Natural killer cell (primary cell): ENCODE measurements at places on chromosomes 5 and 9. TPM values are rescaled to one million over a fixed set of nuclear protein-coding genes. Genes with fewer than 3 reads are reported as not detected.

DNA sequence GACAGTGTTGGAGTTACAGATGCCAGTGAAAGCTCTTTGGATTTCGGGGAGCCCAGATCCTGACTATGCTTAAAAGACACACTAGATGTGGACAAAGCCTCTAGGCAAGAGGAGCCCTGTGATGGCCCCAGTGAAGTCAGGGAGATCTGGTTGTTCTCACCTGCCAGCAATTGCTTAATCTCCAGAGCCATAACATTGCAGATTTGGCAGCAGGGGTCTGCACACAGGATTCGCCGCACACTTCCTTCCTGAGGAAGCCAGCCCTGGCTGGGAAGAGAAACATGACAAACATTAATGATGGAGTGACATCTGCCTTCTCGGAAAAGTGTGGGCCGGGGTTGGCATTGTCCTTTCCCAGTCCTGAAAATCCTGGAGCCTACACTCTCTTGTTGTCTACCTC lies 65.2 kb upstream of the PHF24 start:
- H3K27ac ChIP-seq = no peak overlapping the region
- H3K4me3 ChIP-seq = no peak overlapping the region
- H3K4me1 ChIP-seq = no peaks in the 10 kb centered on the region
- H3K36me3 ChIP-seq = no peaks in the 10 kb centered on the region

DNA sequence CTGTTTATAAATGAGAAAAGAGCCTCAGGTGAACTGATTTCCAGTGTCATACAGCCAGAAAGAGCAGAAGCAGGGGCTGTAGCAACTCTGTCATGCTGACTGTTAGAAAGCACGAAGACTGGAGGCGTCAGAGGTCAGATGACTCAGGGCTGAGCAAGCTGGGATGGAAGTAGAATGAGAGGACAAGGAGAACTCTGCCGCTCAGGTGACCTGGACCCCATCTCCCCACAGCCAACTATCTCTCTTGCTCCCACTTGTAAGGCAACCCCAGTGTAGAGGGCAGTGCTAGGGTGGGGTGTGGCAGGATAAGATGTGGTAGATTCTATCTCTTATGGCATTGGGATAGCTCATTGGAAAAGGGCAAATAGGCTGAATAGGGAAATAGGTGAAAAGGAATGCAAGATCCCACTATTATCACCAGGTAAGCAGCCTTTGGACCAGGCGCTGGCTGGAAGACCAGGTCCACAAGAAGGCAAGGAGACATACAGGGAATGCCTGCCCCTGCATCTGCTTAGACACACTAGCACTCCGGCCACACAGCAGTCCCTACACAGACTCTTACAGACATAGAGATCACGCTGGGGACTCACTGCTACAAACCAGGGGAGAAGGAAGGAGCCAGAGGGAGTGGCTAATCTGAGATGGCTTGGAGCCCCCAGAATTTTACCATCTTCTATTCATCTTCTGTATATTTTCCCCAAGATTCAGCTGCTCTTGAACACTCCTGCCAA lies 21.2 kb upstream of the LOX start:
- H3K27ac ChIP-seq = no peak overlapping the region
- H3K27me3 ChIP-seq = no peaks in the 10 kb centered on the region
- H3K4me3 ChIP-seq = no peak overlapping the region
- no peak for DNase-seq
- H3K4me1 ChIP-seq = no peaks in the 10 kb centered on the region

DNA sequence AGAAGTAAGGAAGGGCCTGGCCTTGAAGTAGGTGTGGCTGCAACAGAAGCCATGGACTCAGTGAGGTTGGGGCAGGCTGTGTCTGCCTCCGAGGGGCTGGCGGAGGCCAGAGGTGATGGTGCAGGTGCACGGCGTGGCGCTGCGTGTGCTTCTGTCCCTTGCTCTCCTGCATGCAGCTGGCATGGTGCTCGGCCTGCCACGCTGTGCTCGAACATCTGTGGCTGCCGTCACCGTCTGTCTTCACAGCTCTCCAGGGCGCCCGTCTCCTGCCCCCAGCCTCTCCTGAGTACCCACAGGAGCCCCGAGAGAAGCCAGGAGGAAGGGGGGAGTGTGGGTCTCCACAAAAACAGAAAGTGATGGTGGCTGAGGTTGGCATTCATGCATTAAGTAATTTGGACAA lies 193.7 kb downstream of the CACNA1B start:
- DNase-seq = no peak
- H3K27me3 ChIP-seq = no peaks in the 10 kb centered on the region
- H3K4me1 ChIP-seq = no peaks in the 10 kb centered on the region
- no peak overlapping the region for H3K27ac ChIP-seq

GRCh38 chr5:108143581-108143980 lies 238.3 kb downstream of the FBXL17 start:
- H3K4me1 ChIP-seq = no peaks in the 10 kb centered on the region
- DNase-seq = no peak
- no peak overlapping the region for H3K27ac ChIP-seq
- no peak overlapping the region for H3K4me3 ChIP-seq

- H3K36me3 ChIP-seq = no peaks in the 10 kb centered on the region
- DNase-seq = no peak
- no peak overlapping the region for H3K27ac ChIP-seq
- H3K4me1 ChIP-seq = no peaks in the 10 kb centered on the region
These were observed 19.2 kb upstream of the ERBIN start for GRCh38 chr5:65907135-65907534.

DNA sequence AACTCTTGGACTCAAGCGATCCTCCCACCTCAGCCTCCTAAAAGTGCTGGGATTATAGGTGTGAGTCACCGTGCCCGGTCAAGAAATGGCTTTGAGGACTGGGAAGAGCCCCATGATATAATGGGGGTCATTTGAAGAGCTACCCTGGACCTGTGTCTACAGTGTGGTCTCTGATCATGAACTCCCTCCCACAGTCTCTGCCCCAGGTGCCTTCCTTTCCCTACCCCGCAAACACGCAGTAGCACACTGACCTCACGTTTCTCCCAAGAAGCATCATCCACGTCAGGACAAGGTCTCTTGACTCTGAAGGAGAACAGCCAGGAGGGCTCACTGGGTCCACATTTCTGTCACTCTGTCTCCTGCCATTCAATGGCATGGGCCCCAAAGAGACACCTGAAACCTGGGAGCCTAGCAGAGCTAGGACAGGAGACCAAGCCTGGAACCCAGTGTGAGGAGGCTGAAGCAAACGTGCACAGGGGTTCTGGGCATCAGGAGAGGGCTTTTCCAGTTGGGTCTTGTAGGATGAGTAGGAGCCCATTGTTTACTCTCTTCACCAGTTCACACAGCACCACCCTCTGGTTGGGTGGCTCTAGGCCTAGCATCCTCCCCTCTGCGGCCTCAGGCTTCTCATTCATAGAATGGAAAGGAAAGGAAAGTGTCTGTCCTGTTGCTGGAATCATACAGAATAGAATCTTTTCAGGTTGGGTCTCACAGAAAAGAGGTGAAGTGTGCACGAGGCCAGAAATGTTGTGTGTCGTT lies 23.0 kb downstream of the PRRX2 start:
- DNase-seq = no peak
- no peak overlapping the region for H3K27ac ChIP-seq
- H3K36me3 ChIP-seq = no peaks in the 10 kb centered on the region
- H3K4me3 ChIP-seq = no peak overlapping the region
- no peaks in the 10 kb centered on the region for H3K27me3 ChIP-seq

DNA sequence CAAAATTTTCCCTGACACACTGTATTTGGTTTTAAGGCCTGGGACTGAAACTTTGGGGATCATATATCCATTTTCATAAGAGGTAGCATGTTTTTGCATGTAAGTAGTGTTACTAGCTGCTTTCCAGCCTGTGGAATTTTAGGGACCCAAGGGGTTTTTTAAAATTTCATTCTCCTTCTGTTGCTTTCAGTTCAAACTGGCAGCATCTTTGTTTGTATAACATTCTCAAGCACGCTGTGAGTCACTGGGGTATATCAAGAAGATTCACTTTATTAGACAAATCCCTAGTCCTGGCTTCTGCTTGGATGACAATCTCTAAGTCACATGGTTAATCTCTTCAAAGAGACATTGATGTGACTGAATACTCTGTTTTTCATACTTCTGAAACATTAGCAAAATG lies 479.0 kb downstream of the CYLC2 start:
- no peak overlapping the region for H3K27ac ChIP-seq
- H3K4me1 ChIP-seq = no peaks in the 10 kb centered on the region
- H3K36me3 ChIP-seq = no peaks in the 10 kb centered on the region
- H3K4me3 ChIP-seq = no peak overlapping the region
- H3K27me3 ChIP-seq = no peaks in the 10 kb centered on the region

DNA sequence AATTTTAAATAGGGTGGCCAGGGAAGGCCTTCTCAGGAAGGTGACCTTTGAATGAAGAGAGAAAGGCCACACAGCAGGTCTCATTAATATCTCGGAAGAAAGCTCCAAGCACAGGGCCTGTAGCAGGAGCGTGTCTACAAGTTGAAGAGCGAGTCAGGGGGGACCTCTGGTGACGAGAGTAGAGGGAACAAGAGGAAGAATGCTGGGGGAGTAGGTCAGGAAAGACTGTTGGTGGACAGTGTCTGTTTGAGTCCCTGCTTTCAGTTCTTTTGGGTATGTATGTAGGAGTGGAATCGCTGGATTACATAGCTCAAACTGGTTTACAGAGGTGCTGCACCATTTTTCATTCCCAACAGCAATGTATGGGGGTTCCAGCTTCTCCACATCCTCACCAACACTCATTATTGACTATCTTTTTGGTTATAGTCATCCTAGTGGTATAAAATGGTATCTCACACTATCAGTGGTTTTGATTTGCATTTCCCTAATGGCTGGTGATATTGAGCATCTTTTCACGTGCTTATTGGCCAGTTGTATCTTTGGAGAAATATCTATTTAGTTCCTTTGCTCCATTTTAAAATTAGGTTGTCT lies 55.8 kb downstream of the NUP214 start:
- DNase-seq = peak; percentile 33
- peaks cover 5% of the 10 kb centered on the region for H3K4me1 ChIP-seq

DNA sequence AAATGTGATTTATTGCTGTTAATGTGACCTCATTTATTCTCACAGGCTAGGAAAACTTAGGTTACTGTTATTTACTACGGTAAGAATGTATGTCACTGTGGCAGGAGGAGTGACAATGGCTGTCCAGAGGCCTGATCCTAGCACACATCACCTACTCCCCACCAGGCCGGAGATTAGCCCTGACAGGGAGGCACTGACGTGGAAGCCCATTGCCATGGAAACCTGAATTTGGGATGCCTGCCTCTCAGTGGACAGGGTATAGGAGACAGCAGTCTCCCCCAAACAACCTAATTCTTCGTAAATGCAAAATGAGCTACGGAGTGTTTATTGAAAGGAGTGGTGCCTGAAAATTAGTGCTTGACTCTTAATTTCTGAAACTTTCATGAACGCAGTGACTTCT lies 87.6 kb upstream of the SMARCA2 start:
- no peaks in the 10 kb centered on the region for H3K4me1 ChIP-seq
- H3K4me3 ChIP-seq = no peak overlapping the region
- H3K27ac ChIP-seq = no peak overlapping the region
- H3K27me3 ChIP-seq = no peaks in the 10 kb centered on the region

GRCh38 chr5:164358531-164359259 lies 853.3 kb downstream of the MAT2B start:
- no peaks in the 10 kb centered on the region for H3K36me3 ChIP-seq
- no peak overlapping the region for H3K4me3 ChIP-seq
- DNase-seq = no peak
- no peak overlapping the region for H3K27ac ChIP-seq
- H3K4me1 ChIP-seq = no peaks in the 10 kb centered on the region
- H3K27me3 ChIP-seq = no peaks in the 10 kb centered on the region

DNA sequence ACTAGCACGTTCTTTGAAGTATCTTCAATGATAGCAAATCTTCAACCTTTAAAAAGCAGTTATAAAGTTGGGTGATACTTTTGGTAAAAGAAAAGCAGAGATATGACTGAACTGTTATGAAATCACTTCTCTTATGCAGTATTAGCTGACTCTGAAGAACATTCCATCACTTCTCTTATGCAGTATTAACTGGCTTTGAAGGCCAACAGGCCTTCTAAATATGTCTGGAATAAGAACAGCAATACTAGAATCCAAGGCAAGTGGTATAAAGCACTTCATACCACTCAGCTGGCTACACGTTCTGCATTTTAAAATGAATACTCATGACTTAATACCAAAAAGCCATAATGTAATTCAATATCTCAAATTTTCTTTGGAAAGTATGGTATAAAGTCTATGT lies 17.3 kb downstream of the SKIC3 start:
- no peak overlapping the region for H3K27ac ChIP-seq
- no peak for DNase-seq
- H3K36me3 ChIP-seq = peaks cover 72% of the 10 kb centered on the region
- no peaks in the 10 kb centered on the region for H3K27me3 ChIP-seq
- H3K4me1 ChIP-seq = no peaks in the 10 kb centered on the region

DNA sequence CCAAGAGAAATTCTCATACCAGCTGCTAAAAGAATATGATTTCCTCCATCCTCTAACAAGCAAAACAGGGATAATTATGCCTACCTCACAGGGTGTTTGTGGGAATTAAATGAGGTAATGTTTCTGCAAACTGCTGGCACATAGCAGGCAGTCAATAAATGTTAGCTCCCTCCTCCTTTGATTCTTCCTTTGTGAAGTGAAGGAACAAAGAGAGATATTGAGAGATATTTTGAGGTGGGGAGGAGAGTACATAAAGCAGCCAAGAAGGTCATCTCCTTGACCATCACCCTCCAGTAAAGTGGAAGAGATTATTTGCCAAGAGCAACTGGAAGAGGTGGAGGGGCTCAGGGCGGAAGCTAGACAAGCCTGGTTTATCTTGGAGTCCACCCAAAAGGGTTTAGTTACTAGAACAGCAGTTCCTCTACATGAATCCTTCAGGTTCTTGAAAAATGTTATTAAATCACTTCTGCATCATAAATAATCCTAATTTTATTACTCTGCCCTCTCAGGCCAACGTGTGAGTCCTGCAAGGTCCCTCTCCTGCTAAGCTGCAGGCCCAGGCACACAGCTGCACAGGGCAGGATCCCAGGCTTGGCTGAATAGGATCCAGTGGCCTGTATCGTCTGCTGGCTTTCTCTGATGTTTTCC lies 35.0 kb upstream of the TLE1 start:
- no peaks in the 10 kb centered on the region for H3K36me3 ChIP-seq
- H3K27ac ChIP-seq = no peak overlapping the region
- no peak for DNase-seq
- no peaks in the 10 kb centered on the region for H3K4me1 ChIP-seq
- H3K27me3 ChIP-seq = no peaks in the 10 kb centered on the region

- H3K4me1 ChIP-seq = no peaks in the 10 kb centered on the region
- no peaks in the 10 kb centered on the region for H3K27me3 ChIP-seq
- H3K27ac ChIP-seq = no peak overlapping the region
- H3K36me3 ChIP-seq = no peaks in the 10 kb centered on the region
- no peak for DNase-seq
- H3K4me3 ChIP-seq = no peak overlapping the region
These were observed 92.7 kb upstream of the HAND1 start for GRCh38 chr5:154570572-154571324.

REXO4 gene
- total RNA-seq = 21.6 TPM

LARP1 gene
- 117 TPM for total RNA-seq

RC3H2 gene
- total RNA-seq = 78.8 TPM

SYK gene
- 78.0 TPM for total RNA-seq

EXOC3 gene
- total RNA-seq = 96.3 TPM

LCN1 gene
- not detected for total RNA-seq

SH3GL2 gene
- not detected for total RNA-seq

APBA1 gene
- 0.13 TPM for total RNA-seq

GBA2 gene
- 76.4 TPM for total RNA-seq
